ENCODE measurements at places on chromosomes 6 and 20.

DNA sequence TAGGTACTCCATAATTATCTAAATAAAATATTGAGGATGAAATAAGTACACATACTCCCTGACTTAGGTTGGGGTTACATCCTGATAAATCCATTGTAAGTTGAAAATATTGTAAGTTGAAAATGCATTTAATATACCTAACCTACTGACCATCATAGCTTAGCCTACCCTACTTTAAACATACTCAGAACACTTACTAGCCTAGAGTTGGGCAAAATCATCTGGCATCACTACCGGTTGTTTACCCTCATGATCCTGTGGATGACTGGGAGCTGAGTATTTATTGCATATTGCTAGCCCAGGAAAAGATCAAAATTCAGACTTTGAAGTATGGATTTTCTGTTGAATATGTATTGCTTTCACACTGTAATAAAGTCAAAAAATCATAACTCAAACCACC lies 467.3 kb downstream of the C6orf118 start:
- H3K36me3 ChIP-seq = no peaks in the 10 kb centered on the region
- H3K4me1 ChIP-seq = no peaks in the 10 kb centered on the region
- no peaks in the 10 kb centered on the region for H3K27me3 ChIP-seq
- no peak overlapping the region for H3K27ac ChIP-seq

DNA sequence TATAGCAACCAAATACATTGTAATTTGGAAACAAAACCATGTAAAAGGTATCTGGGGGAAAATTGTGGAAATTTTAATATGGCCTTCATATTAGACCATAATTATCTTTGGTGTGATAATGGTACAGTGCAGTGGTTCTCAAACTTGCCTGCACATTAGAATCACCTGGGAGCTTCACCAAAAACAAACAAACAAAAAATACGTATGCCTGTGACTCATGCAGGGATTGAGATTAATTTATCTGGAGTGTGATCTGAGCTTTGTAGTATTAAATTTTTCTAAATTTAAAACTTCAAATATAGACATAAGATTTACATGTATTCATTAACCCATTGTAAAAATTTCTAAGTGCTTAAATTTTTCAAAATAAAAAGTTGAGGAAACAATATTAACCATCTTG lies 31.5 kb downstream of the ARHGAP18 start:
- H3K27ac ChIP-seq = no peak overlapping the region
- DNase-seq = no peak
- H3K36me3 ChIP-seq = no peaks in the 10 kb centered on the region
- H3K4me3 ChIP-seq = no peak overlapping the region
- H3K27me3 ChIP-seq = no peaks in the 10 kb centered on the region
- peaks cover 32% of the 10 kb centered on the region for H3K4me1 ChIP-seq

GRCh38 chr20:24048024-24048611 lies 59.5 kb upstream of the GGTLC1 start:
- H3K4me1 ChIP-seq = peaks cover 64% of the 10 kb centered on the region
- H3K36me3 ChIP-seq = no peaks in the 10 kb centered on the region
- H3K27me3 ChIP-seq = no peaks in the 10 kb centered on the region
- DNase-seq = no peak
- no peak overlapping the region for H3K4me3 ChIP-seq

DNA sequence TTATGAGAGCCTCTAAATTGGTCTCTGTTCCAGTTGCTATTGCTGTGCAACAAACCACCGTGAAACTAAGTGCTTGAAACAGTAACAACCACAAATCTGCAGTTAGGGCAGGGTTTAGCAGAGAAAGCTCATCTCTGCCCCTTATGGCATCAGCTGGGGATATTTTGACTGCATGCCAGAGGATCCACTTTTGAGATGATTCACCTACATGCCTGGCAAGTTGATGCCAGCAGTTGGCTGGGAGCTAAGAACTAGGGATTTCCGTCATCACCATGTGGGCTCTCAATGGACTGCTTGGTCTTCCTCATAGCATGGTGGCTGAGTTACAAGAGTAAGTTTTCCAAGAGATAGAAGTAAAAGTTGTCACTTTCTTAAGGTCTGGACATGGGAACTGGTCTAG lies 35.1 kb downstream of the PLCB4 start:
- no peaks in the 10 kb centered on the region for H3K4me1 ChIP-seq
- no peak for DNase-seq
- no peak overlapping the region for H3K27ac ChIP-seq
- H3K27me3 ChIP-seq = no peaks in the 10 kb centered on the region
- no peak overlapping the region for H3K4me3 ChIP-seq

GRCh38 chr20:13331536-13331935 lies 110.5 kb downstream of the ISM1 start:
- H3K4me3 ChIP-seq = no peak overlapping the region
- peaks cover 10% of the 10 kb centered on the region for H3K27me3 ChIP-seq
- H3K36me3 ChIP-seq = no peaks in the 10 kb centered on the region
- peaks cover 15% of the 10 kb centered on the region for H3K4me1 ChIP-seq
- no peak overlapping the region for H3K27ac ChIP-seq

GRCh38 chr20:49935746-49936152 lies 448 bp upstream of the RNF114 start:
- peaks cover 36% of the 10 kb centered on the region for H3K36me3 ChIP-seq
- DNase-seq = no peak
- peaks cover 34% of the 10 kb centered on the region for H3K4me1 ChIP-seq
- H3K4me3 ChIP-seq = peak overlapping the region; percentile 94
- H3K27ac ChIP-seq = peak overlapping the region; percentile 59

GRCh38 chr6:143964674-143965081 lies 43.4 kb downstream of the PLAGL1 start:
- H3K4me1 ChIP-seq = no peaks in the 10 kb centered on the region
- no peak for DNase-seq
- H3K36me3 ChIP-seq = no peaks in the 10 kb centered on the region
- H3K4me3 ChIP-seq = no peak overlapping the region
- no peak overlapping the region for H3K27ac ChIP-seq
- no peaks in the 10 kb centered on the region for H3K27me3 ChIP-seq

GRCh38 chr20:41358717-41359116 lies 7.9 kb downstream of the EMILIN3 start:
- no peak overlapping the region for H3K4me3 ChIP-seq
- H3K4me1 ChIP-seq = no peaks in the 10 kb centered on the region
- DNase-seq = no peak
- no peaks in the 10 kb centered on the region for H3K36me3 ChIP-seq
- no peaks in the 10 kb centered on the region for H3K27me3 ChIP-seq

- H3K4me1 ChIP-seq = peaks cover 42% of the 10 kb centered on the region
- H3K27me3 ChIP-seq = no peaks in the 10 kb centered on the region
- H3K27ac ChIP-seq = peak overlapping the region; percentile 9
- DNase-seq = no peak
- peaks cover 12% of the 10 kb centered on the region for H3K36me3 ChIP-seq
- no peak overlapping the region for H3K4me3 ChIP-seq
These were observed 222.0 kb downstream of the ATXN1 start for GRCh38 chr6:16539086-16539931.

- no peak overlapping the region for H3K4me3 ChIP-seq
- no peaks in the 10 kb centered on the region for H3K4me1 ChIP-seq
- no peak overlapping the region for H3K27ac ChIP-seq
These were observed 92.5 kb downstream of the B3GAT2 start for GRCh38 chr6:70864401-70864800.

DNA sequence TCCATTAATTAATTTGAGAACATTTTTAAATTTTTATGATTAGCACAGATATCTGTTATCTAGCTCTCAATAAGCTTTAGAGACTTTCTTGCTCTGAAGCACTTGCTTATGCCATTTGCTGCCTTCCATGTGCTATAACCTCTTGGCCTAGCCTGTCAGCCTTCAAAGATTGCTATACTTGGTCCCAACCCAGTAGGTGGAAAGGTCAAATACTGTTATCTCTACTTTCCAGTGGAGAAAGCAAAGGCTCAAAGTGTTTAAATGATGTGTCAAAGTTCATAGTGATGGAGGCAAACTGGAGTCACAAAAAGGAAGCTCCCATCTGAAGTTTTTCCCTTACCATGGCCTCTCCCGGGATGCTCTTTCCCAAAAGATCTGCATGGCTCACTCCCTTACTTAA lies 125.1 kb downstream of the PKHD1 start:
- H3K27ac ChIP-seq = no peak overlapping the region
- DNase-seq = no peak
- H3K27me3 ChIP-seq = peaks cover 9% of the 10 kb centered on the region
- H3K36me3 ChIP-seq = no peaks in the 10 kb centered on the region
- no peaks in the 10 kb centered on the region for H3K4me1 ChIP-seq

DNA sequence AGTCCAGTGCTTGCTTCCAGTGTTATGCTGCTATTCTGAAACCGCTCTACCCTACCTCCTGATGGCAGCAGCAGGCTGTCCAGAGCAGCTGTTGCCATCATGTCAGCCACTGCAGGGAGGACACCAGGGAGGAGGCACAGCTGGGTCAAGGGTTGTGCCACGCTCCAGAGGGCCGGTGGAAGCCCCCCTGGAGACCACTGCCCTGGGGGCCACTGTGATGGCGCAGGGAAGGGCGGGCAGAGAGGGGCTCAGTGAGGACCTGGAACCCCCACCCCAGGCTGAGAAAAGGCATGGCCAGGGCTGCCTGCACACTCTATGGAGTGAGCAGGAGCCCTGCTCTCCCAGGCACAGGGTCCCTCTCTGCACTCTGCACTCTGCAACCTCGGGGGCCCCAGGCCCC lies 271.3 kb upstream of the BTBD3 start:
- no peak overlapping the region for H3K4me3 ChIP-seq
- no peak for DNase-seq
- no peaks in the 10 kb centered on the region for H3K36me3 ChIP-seq
- no peak overlapping the region for H3K27ac ChIP-seq

Data from activated T-cell treated with anti-CD3 and anti-CD28 coated beads, Interleukin-2, amount 50 U/mL, for 24 hours (primary cell).